Stimulated activated CD4-positive, alpha-beta T cell treated with anti-CD3 and anti-CD28 coated beads, Interleukin-1b, Interleukin-23, amount 100 ng/mL, for 1 hour (primary cell): ENCODE measurements at places on chromosomes 11 and 22.

DNA sequence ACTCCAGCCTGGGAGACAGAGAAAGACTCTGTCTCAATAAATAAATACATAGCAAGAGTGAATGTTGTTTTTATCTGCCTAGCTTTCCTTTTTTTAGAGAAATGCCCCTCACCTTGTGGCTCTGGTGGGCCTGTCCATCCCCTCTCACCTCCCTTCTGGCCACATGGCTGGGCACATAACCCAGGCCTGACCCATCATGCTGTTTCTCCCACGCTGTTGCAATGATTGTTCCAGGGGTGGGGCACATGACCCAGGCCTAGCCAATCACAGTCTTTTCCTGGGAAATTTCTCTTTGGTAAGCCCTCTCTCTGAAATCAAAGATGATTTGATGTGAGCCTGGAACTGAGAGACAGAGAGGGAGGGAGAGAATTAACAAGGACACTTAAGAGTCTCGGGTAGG lies 5.5 kb upstream of the CYTH4 start:
- DNase-seq, result no peak

DNA sequence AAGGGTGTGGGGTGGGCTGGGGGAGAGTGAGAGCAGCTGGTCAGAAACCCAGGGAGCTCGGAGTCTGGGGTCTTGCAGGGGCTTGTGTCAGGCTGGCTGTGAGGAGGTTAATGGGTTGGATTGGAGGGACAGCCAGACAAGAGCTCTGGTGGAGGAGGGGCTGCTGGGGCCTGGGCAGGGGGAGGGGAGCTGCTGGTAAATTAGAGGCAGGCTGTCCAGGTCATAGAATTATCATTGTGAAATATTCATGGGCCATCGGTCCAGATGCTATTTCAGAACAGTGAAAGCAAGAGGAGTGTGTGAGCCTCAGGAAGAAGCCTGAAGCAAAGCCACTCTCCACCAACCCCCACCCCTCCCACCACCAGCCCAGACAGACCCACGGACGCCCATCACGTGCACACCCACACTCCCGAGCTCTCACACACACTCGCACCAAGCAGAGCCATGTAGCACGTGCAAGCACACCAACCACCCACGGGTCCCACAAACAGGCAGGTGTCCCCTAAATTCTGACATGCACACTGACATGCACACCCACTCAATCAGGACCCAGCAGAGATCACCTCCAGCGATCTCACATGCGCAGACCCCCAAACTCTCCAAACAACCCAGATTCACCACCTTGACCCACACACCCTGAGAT lies 18.8 kb downstream of the RTN4RL2 start:
- DNase-seq, result no peak

GRCh38 chr11:33540427-33540826 lies 160.2 kb downstream of the C11orf91 start:
- DNase-seq, result no peak

DNA sequence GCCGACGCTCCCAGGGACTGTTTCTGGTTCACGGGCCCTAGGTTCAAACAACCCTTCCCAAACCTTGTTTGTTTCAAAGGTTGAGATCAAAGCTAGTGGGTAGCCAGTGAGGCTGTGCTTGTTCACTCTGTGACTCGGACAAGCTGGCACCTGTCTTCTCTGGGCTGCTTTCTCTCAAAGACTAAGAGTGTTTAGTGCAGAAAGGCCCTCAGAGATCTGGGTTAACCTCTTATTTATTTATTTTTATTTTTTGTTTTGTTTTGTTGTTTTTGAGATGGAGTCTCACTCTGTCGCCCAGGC lies 13.0 kb upstream of the MALAT1 start:
- DNase-seq, result no peak

DNA sequence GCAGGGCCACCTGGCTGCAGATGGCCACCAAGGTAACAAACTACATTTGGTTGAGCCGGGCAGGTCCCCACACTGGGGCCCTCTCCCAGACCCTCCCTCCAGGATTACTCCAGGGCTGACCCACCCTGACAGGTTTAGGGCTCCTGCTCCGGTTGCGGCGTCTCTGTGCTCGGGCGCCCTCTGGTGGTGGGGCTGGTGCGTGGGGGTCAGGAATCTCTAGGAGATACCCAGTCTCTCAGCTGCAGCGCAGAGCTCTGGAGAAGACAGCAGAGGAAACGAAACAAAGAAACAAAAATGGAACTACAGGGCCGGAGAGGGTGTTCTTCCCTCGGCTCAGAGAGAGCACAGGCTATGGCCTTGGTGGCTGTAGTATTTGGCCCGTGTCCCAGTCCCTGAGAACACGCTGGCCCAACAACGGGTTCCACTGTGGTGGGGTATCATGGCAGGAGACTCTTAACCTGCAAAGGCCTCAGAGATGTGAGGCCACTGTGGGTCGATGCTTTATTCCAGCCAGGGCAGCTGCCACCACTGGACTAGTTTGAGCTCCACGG lies 2.4 kb downstream of the C11orf96 start:
- peak; percentile 54 for DNase-seq

DNA sequence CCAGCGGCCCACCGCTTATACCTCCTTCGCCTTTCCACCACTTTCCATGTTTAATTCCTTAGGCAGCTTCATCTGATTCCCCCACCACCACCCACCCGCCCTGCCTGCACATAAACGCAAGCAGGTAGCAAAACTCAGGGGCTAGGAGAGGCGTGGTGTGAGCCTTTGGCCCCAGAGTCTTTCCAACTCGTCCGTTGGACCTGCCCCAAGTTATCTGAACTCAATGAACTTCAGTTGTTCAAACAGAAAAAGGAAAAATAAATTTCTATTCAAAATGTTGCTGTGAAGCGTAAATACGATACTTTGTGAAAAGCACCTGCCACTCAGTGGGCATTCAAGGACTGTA lies 814 bp upstream of the CDON start:
- DNase-seq, result no peak

DNA sequence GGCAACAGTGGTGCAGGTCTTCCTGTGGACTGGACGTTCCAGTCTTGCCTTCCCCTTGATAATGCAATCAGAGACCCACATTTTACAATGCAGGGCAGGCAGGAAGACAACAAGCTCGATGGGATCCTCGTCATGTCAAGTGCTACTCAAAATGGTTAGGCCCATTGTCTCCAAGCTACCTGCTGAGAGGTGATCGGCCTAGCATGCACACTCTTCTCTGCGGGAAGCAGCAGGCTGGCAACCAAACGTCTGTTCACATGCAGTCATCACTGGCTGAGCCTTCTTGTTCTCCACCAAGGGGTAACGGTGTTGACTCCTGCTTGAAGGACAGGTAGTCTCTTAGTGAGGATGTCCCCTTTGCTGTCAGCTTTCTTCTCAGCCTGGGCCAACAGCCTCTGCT lies 25.5 kb upstream of the CD82 start:
- no peak for DNase-seq

DNA sequence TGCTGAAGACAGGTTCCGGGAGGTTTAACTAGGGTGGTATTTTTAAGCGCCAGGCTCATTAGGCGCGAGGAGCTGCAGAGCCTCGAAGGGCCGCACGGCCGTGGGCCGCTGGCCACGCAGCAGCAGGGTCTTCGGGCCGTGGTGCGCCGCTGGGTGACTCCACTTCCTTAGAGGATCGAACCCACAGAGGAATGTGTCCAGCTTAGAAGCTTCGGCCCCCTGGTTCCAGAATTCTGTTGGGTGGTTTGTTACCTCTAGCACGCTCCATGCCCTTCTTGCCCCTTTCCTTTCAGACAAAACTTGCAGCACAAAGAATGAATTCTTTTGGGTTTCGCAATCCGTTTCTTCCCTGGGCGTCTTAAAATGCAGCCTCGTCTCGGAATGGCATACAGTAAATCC lies 773 bp upstream of the PATL1 start:
- DNase-seq, result no peak

DNA sequence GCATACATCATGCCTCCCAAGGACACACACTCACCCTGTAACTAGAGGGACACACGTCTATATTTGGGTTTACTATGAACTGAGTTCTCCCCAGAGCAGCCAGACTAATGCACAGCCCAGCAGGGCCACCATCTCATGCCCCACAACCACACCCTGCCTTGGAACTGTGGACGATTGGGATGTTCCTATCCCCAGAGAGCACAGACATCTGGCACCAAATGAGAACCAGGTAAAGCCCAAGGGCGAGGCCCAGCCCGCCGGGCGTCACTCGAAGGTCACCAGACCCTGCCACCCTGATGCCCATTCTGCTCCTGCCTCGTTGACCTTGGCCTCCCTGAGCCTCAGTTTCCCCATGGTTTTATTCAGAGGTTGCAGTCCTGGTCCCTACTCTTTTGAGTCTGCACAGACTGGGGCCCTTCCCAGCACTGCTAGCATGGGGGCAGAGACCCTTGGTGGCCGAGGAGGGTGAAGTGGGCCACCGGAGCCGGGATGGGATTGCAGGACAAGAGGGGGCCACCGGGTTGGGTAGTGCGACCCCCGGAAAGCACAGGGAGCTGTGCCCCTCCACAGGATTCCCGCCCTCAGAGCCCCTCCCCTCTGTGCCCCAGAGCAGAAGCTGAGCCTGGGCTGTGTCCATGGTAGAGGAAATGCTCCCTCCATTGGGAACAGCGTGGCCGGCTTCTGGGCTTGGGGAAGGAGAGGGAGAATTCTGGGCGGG lies 56.8 kb downstream of the IGLL5 start:
- DNase-seq, result no peak

DNA sequence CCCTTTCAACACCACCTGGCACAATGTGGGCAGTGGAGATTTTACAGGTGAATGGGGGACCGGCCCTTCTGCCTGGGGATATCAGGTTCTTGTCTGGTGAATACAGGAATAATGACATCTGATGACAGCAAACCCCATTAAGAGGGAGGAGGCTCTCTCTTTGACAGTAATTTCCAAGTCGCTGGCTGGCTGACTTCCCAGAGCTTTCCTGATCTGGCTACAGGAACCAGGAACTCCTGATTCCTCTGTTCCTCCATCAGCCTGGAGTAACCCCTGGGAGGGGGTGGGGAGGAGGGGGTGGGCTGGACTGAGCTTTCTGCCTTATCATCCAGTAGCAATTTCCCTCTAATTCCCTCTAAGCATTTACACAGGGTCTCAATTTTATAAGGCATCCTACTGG lies 3.7 kb upstream of the MIEF1 start:
- DNase-seq, result no peak

- DNase-seq, result no peak
Measured at GRCh38 chr11:123611698-123612097, 42.7 kb downstream of the SCN3B start.

DNA sequence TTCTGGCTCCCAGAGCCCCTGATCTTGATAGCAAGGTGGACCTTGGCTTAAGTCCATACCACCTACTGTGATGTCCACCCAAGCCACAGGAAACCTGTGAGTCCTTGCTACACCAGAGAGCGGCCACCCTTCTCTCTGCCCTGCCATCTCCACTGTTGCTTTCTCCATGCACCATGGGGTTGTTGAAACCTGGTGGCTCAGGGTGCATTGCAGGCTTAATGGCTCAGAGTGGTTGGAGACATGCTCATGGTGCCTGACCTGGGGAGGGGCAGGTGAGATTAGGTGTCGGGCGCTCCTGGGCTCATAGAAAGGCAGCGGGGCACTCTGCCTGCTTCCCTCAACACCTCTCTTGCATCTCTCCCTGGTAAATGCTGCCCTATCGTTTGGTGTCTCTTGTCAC lies 25.0 kb upstream of the CACNG2 start:
- no peak for DNase-seq

DNA sequence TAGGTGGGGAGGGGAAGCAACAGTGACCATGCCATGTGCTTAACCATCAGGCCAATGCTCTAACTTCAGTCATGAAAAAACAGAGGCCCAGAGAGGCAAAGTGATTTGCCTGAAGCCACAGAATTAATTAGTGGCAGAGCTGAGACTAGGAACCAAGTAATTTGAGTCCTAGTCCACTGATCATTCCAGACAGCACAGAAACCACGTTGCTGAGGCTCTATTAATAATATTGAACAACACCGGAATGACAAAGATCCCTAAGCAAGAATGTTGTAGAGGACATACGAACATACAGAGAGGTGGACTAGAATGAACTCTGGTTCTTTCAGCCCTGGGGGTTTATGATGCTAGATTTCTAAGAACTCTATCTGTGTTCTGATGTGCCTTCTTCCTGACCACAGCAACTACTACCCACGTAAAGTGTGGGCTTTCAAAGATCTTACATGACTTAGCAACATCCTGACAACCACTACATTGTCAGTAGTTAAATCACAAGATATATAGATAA lies 92.3 kb downstream of the GAB2 start:
- no peak for DNase-seq

- no peak for DNase-seq
Measured at GRCh38 chr11:1825785-1826451, 8.9 kb upstream of the SYT8 start.

GRCh38 chr11:13885083-13885482 lies 77.4 kb upstream of the SPON1 start:
- DNase-seq, result no peak

DNA sequence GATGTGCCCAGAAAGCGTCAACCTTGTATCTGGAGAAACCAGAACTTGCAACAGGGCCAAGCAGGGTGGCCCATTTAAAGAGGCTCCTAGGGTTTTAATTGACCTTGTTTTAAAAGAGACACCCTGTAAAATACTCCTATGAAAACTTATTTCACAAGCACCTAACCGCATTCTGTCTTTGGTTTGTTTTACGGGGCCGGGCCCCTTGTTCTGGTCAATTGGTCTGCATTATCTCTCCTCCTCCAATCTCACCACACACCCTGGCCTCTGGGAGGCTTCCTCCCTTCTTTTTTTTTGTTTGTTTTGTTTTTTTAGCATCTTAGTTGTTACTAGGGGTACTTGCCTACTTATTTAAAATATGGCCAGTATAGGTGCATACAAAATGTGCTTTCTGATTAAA lies 4.7 kb downstream of the EHF start:
- no peak for DNase-seq

- DNase-seq, result no peak
Measured at GRCh38 chr11:2728663-2729332, 29.0 kb upstream of the KCNQ1OT1 start.

- DNase-seq, result no peak
Measured at GRCh38 chr11:88114486-88115045, 60.7 kb downstream of the RAB38 start.

- no peak for DNase-seq
Measured at GRCh38 chr11:77159219-77159936, 31.3 kb downstream of the MYO7A start.

DNA sequence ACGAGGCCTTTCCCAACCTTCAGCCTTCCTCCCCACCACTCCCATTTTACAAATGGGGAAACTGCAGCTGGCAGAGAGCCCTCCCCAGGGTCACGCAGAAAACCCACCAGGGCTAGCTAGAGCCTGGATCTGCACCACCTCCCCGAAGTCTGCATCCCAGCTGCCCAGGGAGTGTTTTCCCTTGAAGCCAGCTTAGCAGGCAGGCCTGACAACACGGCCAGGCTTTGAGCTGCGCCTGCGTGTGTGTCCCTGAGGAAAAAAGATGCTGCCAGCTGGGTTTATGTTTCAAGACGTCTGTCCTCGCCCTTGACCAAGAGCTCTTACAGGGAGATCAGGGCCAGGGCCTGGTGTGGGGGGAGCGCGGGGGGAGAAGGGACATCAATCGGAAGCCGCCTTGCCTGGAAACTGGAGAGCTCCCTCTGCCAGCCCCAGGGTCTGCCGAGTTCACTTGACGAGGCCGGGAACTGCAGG lies 20.3 kb downstream of the WNT11 start:
- no peak for DNase-seq

GRCh38 chr11:44711113-44711786 lies 15.5 kb upstream of the TSPAN18 start:
- DNase-seq, result no peak

GRCh38 chr11:128187835-128188234 lies 399.5 kb downstream of the ETS1 start:
- no peak for DNase-seq

GRCh38 chr22:19823902-19824211 lies 30.8 kb downstream of the GNB1L start:
- no peak for DNase-seq
